ENCODE measurements at places on chromosomes 4 and X.

DNA sequence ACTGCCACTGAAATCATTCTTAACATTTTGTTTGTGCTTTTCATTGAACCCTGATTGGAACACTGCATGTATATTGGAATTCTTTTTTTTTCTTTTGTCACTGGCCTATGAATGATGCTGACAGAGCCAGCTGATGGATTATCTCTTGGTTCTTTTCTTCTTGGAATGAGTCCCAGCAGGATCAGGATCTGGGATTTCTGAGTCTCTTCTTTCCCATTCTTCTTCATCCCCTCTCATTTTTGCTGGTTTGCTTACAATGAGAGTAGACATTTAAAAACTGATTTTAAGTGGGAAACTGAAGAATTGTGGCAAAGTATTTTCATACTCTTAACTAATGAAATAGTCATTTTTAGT lies 9.0 kb downstream of the DCUN1D4 start:
- no peak for DNase-seq

DNA sequence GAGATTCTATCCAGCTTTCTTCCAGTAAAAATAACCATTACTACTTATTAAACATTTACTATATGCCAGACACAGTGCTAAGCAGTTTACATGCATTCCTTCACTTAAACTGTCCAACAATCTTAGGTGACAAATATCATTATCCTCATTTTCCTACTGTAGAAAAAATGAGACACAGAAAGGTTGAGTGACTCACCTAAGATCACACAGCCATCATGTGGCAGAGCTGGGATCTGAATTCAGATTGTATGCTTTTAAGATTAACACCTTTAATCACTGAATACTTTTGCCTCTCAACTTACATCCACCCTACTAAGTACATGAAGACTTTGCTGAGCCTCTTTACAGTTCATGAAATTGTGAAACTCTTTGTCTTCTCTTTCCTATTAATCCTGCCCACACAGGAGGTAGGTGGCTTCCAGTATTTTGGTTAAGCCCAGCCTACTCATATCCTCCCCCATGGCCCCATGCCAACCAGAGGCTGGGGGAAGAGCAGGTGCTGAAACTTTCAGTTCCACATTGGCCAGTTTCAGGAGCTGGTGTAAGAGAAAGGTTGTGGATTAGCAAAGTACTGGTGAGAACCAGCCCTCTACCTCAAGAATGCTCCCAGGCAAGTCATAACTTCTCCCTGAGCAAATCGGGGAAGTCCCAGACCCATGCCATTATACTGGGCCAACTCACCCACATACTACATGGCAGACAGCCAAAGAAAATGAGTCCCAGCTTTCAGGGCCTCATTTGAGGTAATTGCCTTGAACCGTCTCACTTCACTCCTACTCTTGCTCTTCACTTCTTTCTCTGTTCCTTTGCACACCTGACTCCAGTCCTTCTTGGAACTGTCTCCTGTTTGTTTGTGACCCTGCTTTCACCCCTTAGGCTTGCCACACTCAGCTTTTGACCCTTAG lies 211.1 kb downstream of the GUCY2F start:
- peak; percentile 68 for DNase-seq

DNA sequence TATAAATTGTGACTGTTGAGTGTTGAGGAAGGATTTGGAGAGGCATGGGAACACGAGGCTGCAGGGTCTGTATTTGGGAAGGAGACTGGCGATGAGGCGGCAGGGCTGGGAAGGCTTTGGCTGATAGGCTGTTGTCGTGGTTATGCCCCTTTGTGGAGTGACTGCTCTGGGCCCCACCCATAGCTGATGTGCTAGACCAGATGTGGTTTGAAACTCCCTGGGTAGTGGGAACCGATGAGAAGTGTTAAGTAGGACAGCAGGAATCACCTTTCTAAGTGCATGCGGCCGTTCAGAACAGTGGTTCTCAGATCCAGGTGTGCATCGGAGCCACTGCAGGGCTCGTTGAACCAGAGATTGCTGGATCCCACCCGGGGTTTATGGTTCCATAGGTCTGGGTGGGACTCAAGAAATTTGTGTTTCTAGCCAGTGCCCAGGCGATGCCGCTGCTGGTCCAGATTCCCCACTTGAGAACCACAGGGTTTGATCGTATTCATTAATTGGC lies 42.3 kb downstream of the TBC1D14 start:
- DNase-seq: no peak

- peak; percentile 27 for DNase-seq
Measured at GRCh38 chrX:72026341-72027023, 105.2 kb downstream of the RTL5 start.

DNA sequence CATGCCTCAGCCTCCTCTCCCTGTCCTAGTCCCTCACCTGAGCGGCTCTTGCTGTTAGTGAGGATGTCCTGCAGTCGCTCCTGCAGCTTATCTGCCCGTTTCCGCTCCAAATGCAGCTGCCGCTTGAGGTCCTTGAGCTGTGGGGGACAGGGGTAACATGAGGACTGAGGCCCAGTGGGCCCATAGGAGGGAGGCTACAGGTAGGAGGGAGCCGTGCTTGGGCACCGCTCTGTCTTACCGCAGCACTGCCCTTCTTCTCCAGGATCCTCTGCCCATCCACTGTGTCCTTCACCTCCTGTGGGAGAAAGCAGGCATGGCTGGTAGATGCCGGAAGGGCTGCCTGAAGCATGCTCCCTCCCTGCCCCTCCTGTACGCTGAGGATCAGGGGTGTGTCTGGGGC lies 9.5 kb upstream of the KCND1 start:
- no peak for DNase-seq

DNA sequence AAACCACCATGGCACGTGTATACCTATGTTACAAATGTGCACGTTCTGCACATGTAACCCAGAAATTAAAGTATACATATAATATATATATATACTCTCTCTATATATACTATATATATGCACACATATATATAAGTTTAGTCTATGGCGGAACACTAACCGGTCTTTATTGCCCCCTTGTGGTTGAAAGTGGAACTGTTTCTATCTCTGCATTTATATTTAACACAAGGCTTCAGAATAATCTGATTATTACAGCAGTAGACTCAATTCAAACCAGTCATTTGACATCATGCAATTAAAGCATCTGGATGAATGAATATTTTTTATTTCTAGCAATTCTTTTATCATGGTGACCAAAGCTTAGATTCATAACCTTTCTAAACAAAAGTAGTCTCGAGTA lies 14.6 kb downstream of the RAB9B start:
- DNase-seq: no peak

GRCh38 chr4:75786526-75786925 lies 62.1 kb downstream of the USO1 start:
- DNase-seq: no peak

GRCh38 chrX:154096140-154097002 lies 1.1 kb downstream of the MECP2 start:
- DNase-seq: peak; percentile 40

DNA sequence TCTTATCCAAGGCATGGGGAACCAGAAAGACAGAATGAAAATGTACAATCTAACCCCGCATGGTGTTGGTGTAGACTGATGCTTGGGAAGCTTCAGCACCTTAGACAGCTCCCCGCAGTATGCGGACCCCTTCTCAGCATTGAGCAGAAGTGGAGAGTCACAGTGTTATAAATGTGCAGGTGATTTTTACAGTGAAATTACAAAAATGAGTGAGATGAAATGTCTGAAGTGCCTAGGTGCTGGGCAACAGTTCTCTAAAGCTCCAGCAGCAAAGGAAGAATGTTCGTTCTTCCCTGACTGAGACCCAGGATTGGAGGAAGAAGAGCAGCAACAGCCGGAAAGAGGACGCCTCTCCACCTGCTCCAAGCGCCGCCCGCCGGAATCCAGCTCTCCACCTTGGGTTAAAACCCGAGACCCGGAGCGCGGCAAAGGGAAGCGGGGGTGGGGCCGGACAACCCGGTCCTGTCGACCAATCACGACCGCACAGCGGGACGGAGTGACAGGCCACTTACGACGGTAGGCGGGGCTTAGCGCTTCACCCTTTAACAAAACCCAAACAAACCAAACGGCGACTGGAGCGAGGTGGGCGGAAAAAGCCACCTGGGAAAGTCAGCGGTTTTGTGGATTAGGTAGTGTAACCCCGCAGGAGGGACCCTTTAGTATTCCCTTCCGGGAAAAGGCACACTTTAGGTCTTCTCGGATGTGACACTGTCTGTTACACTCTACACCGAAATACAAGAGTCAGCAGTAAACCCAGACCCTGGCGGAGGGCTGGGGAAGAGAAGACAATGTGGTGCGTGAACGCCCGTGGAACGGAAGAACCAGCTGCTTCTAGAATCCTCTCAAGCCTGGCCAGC lies at the start of gene GLRA3:
Gene GLRA3 (minus strand): TSS at position 403 of the 857 bp plus-strand sequence. CDS start 436 bp downstream, outside the sequence.
- peak; percentile 33 for DNase-seq

- DNase-seq: no peak
Measured at GRCh38 chr4:6320663-6321062, 51.0 kb downstream of the WFS1 start.

DNA sequence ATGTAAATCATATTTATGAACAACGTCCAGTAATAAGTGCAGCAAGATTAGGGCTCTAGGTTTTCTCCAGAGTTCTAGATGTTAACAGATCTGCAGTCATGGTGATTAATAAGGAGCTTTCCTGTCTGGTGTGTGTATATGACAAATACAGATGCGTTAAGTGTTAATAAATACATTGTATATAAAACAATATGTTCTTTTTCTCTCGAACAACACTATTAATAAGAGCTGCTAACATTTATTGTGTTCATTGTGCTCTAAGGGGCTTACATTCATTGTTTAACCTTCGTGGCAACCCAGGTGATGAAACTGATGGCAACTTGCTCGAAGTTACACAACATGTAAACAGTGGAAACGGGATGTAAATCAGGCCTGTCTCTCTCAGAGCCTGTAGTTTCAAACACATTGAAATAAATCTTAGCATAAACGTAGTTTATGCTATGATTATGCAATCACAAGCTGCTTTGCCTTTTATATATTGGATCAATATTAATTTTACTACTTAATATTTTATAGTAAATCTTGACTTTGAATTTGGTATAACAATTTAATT lies 547 bp upstream of the CLGN start:
- DNase-seq: no peak

DNA sequence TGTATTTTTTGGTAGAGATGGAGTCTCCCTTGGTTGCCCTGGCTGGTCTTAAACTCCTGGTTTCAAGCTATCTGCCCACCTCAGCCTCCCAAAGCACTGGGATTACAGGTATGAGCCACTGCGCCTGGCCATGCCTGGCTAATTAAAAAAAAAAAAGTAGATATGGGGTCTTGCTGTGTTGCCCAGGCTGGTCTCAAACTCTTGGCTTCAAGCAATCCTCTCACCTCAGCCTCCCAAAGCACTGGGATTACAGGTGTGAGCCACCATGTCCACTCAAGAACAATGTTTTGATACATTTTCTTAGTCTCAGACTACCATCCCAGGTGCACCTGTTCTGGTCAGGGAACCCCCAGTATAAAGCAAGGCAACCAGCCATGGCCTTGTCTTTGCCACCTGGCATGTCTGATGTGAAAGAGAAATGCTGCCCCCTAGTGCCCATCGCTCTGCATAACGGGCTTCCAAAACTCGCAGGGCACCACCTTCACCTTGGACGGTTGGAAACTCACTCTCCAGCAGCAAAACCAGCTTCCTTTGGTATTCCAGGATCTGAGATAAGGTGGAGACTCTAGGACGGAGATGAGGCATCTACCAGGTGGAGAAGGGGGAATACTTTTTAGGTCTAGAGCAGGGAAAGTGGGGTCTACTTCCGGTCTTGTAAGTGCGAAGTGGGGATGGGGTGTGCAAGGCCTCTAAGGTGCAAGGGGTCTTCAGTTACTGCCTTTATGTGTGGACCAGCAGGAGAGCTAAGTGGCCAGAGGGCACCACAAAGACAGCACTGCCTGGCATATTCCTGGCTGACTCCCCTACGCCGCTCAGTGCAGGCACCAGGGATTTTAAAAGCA lies 47.7 kb upstream of the AFAP1 start:
- DNase-seq: peak; percentile 88

DNA sequence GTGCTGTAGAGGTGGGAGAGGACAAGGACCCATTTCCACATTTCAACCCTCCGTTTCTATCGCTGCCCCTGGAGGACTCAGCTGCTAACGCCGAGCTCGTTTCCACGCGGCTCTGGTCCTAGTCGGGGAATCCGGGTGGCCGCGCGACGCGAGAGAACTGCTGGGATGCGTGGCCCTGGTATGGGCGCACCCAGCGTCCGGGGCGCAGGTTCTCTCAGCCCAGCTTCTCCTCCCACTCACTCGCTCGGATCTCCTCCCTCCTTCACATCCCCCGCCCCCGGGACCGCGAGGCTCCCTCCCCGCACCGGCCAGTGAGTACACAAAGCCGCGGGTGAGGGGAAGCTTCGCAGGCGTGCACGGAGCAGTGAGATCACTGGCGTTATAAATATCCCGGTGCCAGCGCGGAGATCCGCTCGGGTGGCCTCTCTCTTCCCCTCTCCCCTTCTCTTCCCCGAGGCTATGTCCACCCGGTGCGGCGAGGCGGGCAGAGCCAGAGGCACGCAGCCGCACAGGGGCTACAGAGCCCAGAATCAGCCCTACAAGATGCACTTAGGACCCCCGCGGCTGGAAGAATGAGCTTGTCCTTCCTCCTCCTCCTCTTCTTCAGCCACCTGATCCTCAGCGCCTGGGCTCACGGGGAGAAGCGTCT lies at the start of gene FGF5:
Gene FGF5 (plus strand): TSS at position 412 of the 649 bp plus-strand sequence. CDS start 161 bp downstream, at position 573.
- DNase-seq: peak; percentile 61

DNA sequence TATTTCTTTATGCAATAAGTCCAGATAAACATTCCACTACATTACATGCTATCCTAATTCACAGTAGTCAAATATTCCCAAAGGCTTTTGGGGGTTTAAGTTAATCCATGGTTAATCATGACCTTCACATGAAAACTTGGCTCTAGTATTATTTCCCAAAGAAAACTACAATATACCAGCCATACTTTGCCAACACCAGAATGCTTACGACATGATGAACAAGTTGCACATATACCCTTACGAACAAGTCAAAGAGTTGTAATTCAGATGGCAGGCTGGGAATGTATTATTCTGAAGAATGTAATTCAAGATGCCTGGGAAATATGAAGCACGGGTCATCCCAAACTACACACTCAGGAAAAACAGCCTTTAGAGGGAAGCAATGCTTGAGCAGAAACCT lies 499.6 kb downstream of the PPARGC1A start:
- no peak for DNase-seq

- no peak for DNase-seq
Measured at GRCh38 chr4:39394706-39395105, 12.0 kb upstream of the KLB start.
